ENCODE measurements at places on chromosomes 6 and 20. TPM values are rescaled to one million over a fixed set of nuclear protein-coding genes. Genes with fewer than 3 reads are reported as not detected.

The MRPL18 gene
- polyA plus RNA-seq: 87.2 TPM

The CST2 gene
- not detected for polyA plus RNA-seq

The CNR1 gene
- 0.17 TPM for polyA plus RNA-seq

The CCDC170 gene
- polyA plus RNA-seq: 0.34 TPM

The PDYN gene
- not detected for polyA plus RNA-seq

The SLC2A4RG gene
- 171 TPM for polyA plus RNA-seq

The SLPI gene
- polyA plus RNA-seq: 105 TPM

The C6orf163 gene
- 1.3 TPM for polyA plus RNA-seq

Data from kidney (tissue), 22 donors.